ENCODE measurements at places on chromosomes 4 and X.
A peak's percentile ranks its signal among the peaks of the same experiment; 100 is the strongest.

DNA sequence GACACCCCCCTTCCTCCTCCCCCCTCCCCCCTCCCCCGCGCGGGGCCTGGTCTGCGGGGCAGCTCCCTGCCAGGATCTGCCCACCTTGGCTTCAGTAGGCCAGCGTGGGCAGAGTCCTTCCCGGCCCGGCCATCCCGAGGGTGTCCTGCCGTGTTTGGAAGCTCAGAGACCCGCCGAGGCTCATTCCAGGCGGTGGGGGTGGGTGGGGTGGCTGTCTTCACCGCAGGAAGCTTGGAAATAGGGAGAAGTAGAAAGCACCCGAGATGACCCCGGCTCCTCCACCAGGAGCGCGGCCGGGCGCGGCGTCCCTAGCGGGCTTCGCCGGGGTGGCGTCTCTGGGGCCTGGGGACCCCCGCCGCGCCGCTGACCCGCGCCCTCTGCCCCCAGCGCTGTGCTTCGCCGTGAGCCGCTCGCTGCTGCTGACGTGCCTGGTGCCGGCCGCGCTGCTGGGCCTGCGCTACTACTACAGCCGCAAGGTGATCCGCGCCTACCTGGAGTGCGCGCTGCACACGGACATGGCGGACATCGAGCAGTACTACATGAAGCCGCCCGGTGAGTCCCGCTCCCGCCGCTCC lies 1.6 kb downstream of the NAT8L start:
- DNase-seq = no peak

DNA sequence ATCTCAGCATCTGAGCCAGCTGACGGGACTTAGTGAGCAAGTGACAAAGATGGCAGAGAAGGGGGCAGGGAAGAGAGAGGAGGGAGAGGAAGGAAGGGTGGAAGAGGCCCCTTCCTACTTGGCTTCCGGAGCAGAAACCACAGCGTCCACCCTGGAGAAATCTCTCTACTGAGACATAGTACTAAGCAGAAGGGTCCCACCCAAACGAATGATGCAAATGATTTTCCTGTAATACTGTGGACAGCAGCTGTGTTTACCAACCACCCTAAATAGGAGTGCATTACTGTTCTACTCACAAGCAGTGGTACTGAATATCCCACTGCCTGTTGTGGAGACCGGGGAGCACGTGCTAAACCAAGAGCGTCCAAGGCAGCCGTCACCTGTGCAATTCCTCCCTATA lies 29.4 kb downstream of the DTHD1 start:
- DNase-seq = no peak

- DNase-seq = no peak
Measured at GRCh38 chr4:40214038-40214437, 17.2 kb downstream of the RHOH start.

DNA sequence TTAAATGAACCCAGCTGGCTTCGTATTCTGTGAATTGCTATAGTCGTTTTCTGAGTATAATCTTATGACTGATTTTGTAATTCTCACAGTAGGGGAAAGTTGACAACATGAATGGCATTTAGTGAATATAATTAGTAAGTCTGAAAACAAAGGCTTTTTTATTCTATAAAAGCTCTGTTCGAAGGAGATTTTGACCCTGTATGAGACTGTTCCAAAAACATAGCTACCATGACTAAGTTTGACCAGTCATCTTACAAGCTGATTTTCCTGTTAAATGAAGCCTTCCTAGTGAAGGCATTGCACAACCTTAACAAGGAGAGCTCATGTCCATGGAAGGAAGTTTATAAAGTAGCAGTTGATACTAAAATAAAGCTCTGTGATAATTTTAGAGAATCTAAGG lies 242.3 kb downstream of the RPA4 start:
- DNase-seq = peak; percentile 20

- no peak for DNase-seq
Measured at GRCh38 chr4:87559090-87559837, 30.1 kb upstream of the SPARCL1 start.

DNA sequence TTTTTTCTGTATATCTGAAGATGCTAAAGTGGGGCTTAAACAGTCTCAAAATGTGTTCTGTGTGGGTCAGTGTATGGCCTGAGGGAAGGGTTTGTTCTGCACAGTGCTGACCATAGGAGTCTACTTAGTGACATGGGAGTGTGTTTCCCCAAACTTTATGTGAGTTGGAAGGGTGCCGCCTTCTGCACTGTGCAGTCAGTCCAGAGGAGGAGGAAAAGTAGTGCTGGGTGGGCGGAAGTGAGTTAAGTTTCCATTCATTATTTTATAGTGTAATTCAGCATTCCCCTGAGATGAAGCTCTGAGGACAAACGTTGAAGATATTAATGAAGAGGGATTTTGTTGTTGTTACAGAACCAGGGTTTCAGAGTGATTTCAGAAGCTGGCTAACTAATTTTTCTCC lies 2.9 kb downstream of the CHST7 start:
- DNase-seq = no peak

DNA sequence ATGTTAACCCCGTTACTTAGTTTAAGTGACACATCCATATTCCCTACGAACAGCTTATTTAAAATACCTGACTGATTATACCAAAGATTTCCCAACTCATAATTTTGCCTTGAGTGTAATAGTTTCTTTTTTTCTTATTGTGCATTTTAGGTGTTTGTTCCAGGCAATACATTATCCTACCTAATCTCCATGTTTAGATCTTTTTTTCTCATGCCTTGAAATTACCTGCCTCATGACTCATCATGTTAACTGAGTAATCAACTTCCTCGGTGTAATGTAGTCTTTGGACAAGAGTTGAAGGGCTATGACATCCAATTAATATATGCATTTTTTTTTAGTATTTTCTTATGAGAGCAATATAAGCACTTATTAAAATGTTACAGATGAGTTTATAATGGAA lies 228.7 kb upstream of the ANKRD50 start:
- DNase-seq = no peak

- DNase-seq = no peak
Measured at GRCh38 chr4:21697583-21697982, 251.0 kb downstream of the KCNIP4 start.

- peak; percentile 59 for DNase-seq
Measured at GRCh38 chrX:78517124-78517523, 142.0 kb downstream of the RTL3 start.

GRCh38 chrX:38649221-38649620 lies 87.9 kb downstream of the TSPAN7 start:
- DNase-seq = no peak

GRCh38 chrX:65407157-65407626 lies 127.4 kb downstream of the LAS1L start:
- DNase-seq = no peak

- DNase-seq = no peak
Measured at GRCh38 chr4:182600093-182600492, 317.1 kb downstream of the DCTD start.

DNA sequence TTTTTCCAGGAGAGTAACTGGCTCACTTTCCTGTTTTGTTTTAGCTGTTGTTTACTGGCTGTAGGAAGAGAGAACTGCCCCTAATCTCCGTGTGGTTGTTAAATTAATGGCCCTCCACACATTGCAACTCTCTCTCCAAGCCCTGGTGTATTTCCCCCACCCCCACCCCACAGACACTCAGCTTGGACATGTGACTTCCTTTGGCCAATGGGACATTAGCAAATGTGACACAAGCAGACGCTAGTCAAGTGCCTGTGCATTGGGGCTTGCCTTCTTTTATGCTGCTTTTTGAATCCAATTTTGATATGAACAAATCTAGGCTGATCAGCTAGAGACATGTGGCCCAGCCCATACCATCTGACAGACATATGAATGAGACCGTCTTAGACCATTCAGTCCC lies 59.6 kb upstream of the TAB3 start:
- no peak for DNase-seq

Data from fibroblast of the aortic adventitia (primary cell).